CD4-positive, alpha-beta T cell treated with Interleukin-2 at 100 ng/mL for 4 hours (primary cell): ENCODE measurements at places on chromosomes 3 and 15.

GRCh38 chr15:30043211-30043655 is 39.5 kb upstream of the GOLGA8J start:
- no peak for DNase-seq

- DNase-seq, result no peak
These were observed 50.7 kb upstream of the C3orf49 start for GRCh38 chr3:63768386-63768785.

DNA sequence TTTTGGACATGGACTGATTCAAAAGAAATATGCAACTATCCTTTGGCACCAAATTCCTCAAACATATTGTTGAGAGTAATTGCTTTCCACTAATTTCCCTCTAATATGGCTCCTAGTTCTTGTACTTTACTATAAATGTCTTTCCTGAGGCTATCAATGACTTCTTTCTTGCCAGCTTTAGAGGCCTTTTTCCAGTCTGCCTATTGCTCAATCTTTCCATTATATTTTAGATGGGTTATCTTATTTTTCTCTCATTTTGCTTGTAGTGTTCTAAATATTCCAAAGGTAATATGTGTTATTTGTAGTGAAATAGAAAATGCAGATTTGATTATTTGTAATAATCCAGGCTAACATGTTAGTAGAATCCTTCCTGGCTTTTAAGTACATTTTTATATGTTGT is 11.5 kb upstream of the TEX9 start:
- no peak for DNase-seq

DNA sequence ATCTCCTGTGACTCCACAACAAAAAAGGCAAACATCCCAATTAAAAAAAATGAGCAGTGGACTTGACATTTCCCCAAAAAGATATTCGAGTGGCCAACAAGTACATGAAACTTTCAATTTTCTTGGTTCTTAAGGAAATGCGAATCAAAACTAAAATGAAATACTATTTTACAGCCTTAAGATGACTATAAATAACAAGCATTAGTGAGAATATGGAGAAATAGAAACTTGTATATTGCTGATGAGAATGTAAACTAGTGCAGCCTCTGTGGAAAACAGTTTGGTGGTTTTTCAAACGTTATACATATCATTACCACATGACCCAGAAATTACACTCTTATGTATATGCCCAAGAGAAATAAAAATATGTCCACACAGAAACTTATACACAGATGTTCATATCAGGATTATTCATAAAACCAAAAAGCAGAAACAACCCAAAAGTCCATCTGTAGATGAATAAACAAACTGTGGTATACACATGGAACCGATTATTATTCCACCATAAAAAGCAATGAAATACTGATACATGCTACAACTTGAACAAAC is 153.2 kb upstream of the GPR149 start:
- DNase-seq, result no peak

DNA sequence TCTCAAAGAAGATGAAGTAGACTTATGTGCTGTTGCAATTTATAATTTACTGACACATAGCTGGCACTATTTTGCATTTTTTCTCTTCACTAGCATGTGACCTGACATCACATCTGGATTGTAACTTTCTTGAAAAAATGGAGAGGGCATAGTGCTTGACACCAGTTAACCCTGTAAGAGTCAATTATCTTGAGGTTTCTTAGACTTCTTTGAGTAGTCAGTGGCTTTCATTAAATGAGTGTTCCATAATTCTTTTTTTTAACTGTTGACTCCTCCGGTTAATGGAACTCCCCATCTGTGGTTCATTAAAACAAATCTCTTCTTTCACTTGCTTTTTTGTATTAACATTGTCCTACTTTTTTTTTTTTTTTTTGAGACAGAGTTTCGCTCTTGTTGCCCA is 16.9 kb upstream of the PRKCI start:
- DNase-seq, result no peak

GRCh38 chr15:31285772-31286261 is 40.8 kb upstream of the KLF13 start:
- DNase-seq, result no peak

DNA sequence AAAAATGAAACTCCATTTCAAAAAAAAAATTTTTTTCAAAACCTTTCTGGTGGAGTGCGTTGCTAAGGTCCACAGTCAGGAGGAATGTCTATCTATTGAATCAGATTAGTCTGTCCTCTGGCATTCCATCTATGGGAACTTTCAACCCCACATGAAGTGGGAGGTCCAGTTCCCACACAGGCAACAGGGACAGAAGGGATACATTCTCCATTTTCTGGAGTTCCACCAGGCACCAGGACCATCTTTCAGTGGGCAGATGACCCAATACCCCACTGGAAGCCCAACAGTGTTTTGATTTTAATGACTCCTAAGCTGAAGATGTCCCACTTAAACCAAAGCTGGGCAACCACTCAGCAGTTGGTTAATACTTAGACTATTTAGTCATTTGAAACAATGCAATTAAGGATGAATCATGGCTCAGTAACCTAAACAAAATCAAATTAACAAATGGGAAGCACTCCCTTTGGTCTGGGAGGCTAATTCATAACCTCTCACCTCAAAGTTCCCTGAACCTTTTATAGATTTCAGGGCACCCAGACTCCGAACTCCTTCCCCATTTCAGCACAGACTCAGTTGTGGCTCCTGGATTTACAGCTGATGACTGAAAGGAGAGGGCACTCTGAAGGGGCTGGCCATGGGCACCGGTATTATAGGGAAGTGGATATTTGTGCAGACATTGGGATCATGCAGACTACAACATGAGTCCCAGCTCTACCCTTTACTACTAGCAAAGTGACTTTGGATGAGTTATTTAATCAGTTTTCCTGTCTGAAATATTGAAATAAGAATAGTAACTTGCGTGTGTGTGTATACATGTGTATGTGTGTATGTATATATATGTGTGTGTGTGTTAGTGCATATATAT is 264.3 kb upstream of the LRTM1 start:
- no peak for DNase-seq

DNA sequence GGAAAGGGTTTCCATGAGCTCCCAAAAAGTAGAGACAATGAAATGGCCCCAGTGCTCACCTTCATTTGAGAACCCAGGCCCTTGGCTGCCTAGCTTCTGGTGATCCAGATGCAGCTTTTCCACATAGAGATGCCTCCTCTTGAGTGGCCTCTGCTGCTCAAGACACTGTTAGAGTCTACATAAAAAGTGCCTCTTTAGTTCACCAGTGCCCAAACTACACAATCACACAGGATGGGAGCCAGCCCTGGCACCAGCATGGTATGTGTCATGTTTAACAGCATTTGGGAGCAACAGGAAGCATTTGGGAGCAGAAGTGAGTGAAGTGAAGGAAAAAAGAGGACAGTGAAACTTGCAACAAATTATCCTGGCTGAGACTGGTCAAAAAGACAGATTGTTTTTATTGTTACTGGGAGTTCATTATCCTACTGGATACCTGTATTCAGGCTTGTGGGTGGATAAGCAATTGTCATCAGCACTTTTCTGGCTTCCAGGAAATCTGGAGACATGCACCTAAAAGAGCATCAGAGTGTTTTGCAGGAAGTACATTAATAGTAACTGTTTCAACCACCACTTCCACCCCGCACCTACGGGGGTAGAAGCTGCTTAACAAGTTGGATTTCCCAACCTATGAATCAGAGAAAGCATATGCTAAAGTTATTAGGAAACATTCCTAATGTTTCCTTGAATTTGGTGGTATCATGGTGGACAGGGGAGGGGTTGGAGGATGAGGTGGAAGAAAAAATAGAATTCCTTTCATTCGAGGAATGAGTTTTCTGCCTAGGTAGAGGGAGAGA is 416.2 kb downstream of the IGSF11 start:
- DNase-seq, result no peak

- no peak for DNase-seq
These were observed 68.7 kb upstream of the RNF7 start for GRCh38 chr3:141669434-141669833.

DNA sequence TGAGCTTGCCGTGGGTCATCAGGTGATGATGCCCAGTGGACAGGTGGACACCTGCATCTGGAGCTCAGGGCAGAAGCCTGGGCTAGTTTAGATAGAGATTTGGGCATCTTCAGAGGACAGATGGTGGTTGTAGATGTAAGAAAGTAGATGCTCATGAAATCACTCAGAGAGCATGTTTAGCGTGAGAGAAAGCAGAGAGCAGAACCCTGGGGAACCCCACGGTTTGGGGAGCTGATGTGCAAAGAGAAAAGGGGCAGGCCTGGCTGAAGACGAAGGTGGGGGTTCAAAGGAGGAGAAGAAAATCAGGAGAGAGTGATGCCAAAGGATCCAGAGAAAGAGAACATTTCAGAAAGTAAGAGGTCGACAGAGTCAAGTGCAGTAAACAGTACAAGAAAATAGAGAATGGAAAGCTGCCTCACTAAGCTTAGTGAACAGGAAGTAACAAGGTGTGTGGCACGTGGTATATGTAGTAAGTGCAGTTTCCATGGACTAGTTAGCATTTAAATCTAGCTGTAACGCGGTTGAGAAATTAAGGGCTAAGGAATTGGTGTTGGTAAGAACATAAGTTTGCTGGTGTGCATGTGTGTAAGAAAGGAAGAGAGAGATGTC is 13.5 kb downstream of the TIGIT start:
- peak; percentile 63 for DNase-seq
